ENCODE measurements at places on chromosomes 5 and 9.

DNA sequence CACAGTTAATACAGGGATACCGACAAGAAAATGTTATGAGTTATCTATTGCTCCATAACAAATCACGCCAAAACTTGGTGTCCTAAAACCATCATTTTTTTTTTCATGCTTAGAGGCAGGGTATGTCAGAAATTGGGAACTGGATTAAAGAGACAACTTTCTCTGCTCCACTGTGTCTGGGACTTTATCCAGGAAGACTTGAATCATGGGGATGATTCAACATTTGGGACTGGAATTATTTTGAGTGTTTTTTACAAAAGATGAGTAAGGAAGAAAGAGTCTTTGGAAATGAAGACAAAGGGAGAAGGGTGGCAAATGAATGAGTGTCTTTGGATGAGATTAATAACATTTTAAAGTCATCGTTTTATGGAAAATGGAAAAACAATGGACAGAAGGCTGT, 1883.7 kb upstream of the C9orf72 start:
- no peak for DNase-seq

GRCh38 chr5:180395540-180396274, 42.6 kb upstream of the GFPT2 start:
- DNase-seq = no peak

GRCh38 chr5:80934751-80935150, 25.4 kb upstream of the RASGRF2 start:
- no peak for DNase-seq

DNA sequence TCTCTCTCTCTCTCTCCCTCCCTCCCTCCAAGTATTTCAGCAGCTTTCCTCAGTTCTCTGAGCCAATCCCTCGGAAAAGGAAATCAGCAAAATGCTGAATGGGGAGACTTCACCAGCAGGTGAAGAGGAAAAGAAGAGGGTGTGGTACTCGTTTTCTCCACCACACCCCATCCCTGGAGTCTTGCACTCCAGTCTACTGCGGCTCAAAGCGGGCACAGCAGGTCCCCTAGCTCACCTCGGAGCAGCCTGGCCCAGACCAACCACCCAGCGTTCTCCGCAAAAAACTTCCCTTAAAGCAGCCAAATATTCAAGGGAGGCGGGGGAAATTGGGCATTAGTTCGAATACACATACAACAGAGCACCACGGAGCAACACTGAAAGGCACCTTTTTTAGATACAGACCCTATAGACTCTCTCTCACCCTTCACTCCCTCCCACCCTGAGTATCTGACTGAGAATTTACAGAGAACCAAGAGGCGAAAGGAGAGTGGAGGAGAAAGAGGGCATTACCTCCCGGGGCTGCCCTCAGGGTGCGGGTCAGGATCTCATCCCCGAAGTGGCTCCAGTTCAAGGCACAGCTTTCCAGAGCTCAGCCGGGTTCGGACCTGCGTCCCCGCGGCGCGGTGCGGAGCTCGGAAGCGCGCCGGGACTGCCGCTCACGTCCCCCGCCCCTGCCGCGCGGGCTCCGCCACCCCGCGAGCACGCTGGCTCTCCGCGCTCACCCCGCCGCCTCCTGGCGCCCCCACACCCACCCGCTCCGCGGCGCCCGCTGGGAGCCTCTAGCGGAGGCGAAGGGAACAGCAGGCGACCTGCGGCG, 1638.5 kb upstream of the C9orf72 start:
- peak; percentile 77 for DNase-seq

GRCh38 chr9:119298076-119298853, 71.0 kb downstream of the BRINP1 start:
- no peak for DNase-seq

DNA sequence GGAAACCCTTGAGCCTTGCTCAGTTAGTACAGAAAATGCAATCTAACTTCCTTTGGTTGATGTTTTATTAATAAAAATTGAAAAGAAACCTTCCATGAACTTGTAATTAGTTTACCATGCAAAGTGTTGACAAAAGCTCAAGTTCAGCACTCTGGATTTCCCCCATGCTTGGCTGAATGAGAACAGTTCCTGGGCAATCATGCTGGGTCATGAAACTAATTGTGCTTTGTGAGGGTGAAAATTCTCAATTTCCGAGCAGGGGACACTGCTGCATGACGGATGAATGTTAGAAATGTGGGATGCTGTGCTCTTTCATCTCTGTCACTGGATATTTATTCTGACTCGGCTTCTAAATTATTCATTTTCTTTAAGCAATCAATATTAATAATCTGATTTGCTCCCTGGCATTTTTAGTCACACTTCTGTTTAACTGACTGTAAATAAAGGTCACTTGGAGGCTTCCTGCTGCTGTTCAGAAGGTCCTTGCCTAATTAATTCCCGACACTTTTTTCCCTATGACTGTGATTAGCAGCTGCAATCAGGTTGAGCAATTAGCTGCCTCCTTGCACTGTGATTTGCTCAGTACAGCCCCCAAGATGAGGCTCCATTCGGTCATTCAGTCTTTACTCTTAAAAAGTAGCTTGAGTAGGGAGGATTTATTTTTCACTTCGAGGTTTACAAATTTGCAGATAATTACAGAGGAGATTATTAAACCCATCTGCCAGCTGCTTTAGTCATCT, 678.1 kb upstream of the ZNF608 start:
- DNase-seq = no peak

DNA sequence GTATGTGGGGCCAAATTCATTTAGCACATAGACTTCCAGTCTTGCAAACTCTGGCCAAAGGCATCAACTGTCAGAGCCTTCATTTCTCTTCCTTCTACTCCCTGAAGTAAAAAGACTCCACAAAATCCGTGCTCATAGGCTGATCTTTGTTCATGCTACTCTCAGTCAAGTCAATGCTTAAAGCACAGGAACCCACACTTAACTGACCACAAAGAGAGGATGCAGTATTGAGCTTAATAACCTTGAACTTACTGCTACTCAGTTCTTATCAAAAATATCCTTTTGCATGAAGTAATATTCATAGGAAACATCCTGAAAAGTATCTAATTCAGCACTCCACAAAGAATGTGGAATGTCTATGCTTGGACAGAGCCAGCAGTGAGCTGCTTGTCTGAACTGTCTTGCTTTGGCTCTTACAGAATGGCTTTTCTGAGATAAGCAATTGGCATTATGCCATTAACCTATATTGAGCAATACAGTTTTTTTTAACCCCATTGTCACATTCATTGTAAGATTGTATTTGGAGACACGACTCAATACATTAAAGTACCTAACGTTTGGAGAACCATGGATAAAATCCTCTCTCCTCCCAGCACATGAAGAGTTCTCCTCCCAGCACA, 21.7 kb downstream of the LPAR1 start:
- no peak for DNase-seq

GRCh38 chr5:144247131-144247530, 76.5 kb downstream of the KCTD16 start:
- no peak for DNase-seq

- DNase-seq = no peak
Measured at GRCh38 chr9:108167136-108167900, 677.7 kb upstream of the KLF4 start.

DNA sequence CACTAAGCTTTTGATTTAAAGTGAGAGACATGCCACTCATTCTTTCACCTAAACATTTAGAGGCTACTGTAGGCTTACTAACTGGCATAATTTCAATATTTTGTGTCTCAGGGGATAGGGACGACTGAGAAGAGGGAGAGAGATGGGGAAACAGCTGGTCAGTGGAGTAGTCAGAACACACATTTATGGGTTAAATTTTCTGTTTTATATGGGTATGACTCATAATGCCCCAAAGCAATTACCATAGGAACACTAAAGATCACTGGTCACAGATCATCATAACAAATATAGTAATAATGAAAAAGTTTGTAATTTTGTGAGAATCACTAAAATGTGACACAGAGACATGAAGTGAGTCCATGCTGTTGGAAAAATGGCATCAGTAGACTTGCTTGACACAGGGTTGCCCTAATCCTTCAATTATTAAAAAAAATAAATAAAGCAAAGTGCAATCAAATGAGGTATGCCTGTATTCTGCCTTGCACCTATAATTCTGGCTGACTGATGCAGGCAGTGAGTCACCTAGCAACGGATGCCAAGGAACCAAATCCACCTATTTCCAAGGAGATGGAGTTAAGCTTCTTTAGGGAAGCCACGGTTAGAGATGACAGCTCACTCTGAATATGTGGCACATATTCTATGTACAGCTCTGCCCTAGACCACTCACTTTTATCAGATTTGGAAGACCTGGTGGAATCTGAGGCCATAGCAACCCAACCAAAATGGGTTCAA, 166.1 kb downstream of the MARCHF11 start:
- DNase-seq = no peak

- DNase-seq = peak; percentile 65
Measured at GRCh38 chr5:135027697-135028615, 6.1 kb downstream of the PITX1 start.

DNA sequence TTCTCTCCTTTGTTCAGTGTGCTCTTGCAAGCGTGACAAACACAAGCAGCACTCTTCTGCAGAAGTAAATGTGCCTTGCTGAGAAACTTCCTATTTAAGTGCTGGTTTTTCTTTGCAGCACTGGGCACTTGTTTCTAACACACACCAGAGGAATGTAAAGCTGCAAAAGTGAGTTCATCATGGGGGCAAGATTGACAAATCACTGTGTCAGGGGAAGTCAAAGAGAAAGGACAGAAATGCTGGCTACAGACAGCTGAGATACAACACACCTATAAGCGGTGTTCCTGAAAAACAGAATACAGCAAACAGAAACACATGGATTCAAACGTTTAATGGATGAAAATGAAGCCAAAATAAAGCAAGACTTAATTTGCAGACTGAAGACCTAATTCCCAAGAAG, 19.6 kb downstream of the ROR2 start:
- no peak for DNase-seq

- DNase-seq = no peak
Measured at GRCh38 chr5:56807679-56808078, 7.7 kb upstream of the MAP3K1 start.

DNA sequence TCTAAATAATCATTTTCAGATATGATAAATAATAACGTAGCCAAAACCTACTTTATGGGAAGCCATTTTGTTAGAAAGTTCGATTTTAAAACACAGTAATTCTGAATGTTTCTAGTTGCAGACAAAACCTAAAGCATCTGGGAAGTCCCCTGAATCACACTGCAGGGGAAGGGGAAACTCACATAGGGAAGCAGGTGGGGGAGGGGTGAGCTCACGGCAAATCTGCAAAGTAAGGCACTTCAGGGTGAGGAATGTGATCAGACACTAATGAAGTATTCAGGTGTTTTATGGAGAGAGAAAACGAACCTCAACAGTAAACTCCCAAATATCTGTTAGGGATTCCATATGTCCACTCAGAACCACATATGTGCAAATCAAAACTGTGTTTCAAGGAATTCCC, 70.7 kb downstream of the EPB41L4A start:
- DNase-seq = no peak

DNA sequence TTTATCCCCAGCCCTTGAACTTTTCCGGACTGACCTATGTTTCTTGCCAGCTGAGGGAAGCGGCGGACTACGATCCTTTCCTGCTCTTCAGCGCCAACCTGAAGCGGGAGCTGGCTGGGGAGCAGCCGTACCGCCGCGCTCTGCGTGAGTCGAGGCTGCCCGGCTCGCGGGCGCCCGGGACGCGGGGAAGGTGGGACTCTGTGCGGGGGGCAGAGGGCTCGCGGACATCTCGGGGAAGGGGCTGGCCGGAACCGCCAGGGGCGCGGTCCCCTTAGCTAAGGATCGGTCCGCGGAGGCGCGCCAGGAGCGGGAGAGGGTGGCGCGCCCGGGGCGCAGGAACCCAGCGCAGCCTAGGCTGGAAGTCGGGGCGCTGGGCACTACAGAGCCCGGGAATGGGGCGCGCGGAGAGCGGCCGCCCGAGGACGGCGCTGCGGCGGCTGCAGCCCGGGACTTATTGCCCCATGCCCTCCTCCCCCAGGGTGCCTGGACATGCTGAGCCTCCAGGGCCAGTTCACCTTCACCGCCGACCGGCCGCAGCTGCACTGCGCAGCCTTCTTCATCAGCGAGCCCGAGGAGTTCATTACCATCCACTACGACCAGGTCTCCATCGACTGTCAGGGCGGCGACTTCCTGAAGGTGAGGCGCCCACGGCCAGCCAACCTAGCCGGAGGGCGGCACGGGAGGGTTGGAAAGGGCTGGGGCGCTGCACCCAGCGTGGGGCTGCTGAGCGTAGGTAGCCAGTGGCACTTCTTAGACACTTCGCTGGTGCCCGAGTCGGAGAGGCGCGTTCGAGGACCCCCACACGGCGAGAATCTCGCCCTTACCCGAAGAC, 922 bp downstream of the CRHBP start:
- DNase-seq = peak; percentile 78

GRCh38 chr9:78778318-78778717, 481.4 kb downstream of the PSAT1 start:
- no peak for DNase-seq

DNA sequence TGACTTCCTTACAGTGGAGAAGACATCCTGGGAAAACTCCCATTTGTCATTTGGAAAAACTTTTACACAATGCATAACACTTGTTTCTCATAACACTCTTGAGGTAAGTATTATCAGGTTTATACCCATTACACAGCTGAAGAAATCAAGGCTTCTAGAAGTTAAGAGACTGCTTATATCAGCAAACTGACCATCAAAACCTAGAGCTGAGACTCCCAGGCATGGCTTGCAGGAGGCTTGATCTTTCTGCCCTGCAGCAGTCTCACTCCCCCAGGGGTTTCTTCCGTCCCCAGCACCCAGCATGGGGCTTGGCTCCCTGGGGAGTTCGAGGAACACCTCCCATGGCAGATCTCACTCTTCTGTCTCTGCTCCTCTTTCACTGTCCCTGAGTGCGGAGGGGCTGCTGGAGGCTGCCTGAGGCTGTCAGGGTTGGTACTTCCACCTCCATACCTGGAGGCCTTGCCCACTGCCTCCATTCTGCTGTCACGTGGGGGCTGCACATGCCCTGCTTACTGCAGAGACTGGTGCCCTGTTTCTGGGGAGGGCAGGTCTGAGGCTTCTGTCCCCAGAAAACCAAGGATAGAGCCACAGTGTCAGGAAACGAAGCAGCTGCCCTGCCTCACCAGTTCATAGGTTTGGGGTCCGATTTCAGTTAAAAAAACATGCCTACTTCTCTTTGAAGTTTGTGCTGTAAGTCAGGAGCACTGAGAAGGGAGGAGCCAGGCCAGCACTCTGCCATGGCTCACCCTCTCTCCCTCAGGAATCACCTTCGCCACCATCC, 202.5 kb downstream of the PAX5 start:
- DNase-seq = peak; percentile 61

DNA sequence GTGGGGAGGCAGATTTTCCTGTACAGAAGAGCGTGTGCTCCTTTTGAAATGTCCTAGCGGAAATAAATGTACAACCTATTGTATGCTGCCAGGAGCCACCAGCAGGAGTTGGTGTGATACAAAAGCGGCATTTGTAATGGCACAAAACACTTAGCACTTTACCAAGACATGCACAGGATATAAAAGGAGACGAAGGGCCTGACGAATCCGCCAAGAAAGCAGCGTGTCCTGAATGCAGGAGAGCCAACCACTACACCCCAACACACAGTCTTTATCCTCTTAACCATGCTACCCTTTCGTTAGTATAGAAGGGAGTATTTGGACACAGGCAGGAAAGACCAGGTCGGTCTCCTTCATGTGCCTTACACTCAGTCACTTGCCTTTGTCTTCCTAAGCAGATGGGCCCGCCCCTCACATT, 218.1 kb downstream of the TRIM32 start:
- DNase-seq = no peak
